Stimulated activated CD4-positive, alpha-beta T cell treated with anti-CD3 and anti-CD28 coated beads, Interleukin-12 subunit alpha, Interleukin-12 subunit beta, amount 100 ng/mL, for 48 hours (primary cell): ENCODE measurements at places on chromosomes 4 and X.
A peak's percentile ranks its signal among the peaks of the same experiment; 100 is the strongest.

- peak; percentile 71 for DNase-seq
These were observed 63.6 kb downstream of the SPINK2 start for GRCh38 chr4:56757821-56758411.

DNA sequence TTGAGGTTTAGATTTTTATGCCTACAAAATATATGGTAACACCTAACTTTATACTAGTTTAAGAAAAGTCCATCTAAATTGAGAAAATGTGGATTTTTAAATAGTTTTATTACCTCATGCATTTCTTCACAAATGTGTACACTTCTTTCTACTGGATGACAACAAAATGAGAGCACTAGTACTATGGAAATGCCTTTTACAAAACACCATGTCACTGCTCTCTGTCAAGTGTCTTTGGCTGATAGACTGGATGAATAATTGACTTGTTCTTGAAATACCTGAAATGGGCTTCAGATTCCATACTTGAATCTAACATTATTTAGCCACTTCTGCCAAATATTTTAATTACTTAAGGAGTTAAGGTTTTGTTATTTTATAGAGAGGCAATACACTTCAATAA, 49.5 kb downstream of the AMELX start:
- DNase-seq = no peak

GRCh38 chrX:150216716-150217115, 146.4 kb upstream of the MAMLD1 start:
- no peak for DNase-seq

- DNase-seq = no peak
These were observed 86.5 kb upstream of the PTCHD1 start for GRCh38 chrX:23248187-23248586.

- peak; percentile 34 for DNase-seq
These were observed 54.5 kb downstream of the RTL9 start for GRCh38 chrX:110412971-110413726.

DNA sequence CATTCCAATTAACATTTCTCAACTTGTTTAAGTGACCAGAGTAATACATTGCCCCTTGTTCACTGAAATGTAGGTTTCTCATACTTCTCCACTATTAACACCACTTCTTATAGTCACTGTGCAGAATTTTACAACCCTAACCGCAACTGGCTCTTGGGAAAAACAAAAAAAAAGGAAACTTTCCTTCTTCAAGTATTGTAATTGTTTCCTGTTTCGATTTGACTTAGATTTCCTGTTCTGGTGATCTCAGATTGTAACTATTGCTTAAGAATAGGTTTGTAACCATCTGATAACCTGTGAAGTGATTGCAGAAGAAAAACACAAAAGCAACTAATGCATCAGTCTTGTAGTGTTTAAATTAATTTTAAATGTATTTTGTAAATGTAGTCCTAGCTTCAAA, 594.7 kb upstream of the GALNT7 start:
- DNase-seq = no peak

GRCh38 chrX:9628779-9629493, 136.7 kb downstream of the GPR143 start:
- DNase-seq = no peak

- no peak for DNase-seq
These were observed 194.6 kb upstream of the FTHL17 start for GRCh38 chrX:31266203-31267076.

- DNase-seq = no peak
These were observed 5.1 kb upstream of the UGT2A1 start for GRCh38 chr4:69658133-69658532.

DNA sequence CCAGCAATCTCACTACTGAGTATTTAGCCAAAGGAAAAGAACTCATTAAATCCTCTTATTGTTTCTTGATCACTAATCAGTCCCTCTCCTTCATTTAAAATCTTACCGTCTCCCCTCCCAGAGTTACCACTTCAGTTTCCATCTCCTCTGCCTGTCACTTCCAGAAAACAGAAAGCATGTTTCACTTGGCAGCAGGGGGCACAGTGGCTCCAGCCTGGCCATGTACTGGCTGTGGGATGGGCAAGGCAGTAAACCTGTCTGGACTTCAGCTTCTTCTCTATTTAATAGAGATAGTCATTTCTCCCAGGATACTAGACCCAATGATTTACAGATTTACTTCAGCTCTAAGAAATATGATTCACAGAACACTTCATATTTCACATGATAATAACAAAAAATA, 63.2 kb downstream of the CD40LG start:
- no peak for DNase-seq

- no peak for DNase-seq
These were observed 4.9 kb upstream of the MAGEB17 start for GRCh38 chrX:16162391-16162790.

DNA sequence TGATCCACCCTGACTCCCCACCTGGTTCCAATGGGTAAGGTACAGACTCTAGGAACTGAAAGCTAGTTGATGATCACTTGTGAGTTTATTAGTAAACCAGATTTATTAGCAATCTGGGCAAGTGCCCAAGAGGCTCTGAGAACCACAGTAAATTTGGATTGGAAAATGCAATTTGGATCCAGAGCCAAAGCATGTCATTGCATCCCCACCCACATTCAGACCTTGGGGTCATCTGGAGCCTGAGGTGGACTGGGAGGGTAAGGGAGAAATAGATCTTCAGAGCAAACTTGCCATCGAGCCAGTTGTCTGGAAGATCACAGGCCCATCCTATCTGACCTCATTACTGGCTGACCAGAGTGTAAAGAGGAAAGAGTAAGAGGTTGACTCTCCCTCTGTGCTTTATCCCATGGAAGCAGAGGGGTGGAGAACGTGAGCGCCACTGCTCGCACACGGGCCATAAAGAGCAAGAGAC, 78.7 kb upstream of the RASGEF1B start:
- no peak for DNase-seq
